GM23248 (cell line): ENCODE measurements at places on chromosomes 4 and X. TPM values are rescaled to one million over a fixed set of nuclear protein-coding genes. Genes with fewer than 3 reads are reported as not detected.
A peak's percentile ranks its signal among the peaks of the same experiment; 100 is the strongest.

Gene RNF175
- total RNA-seq: not detected in 2 replicates

DNA sequence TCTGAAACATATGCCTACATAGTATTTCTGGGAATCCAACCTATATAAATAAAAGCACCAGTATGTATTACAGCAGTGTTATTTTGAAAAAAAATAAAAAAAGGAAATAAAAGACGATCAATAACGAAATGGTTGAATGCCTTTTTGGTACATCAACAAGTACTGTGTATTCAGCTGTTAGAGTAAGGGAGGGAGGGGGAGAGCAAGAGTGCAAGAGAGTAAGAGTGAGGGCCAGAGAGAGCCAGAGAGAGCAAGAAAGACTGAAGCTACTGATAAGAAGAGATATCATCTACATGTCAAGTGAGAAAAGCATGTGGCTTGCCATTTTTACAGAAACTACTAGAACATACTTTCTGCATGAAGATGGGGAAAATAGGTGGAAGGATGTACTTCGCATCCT lies 1.8 kb downstream of the SPIN4 start:
- no peaks in the 10 kb centered on the region for H3K4me1 ChIP-seq
- H3K27me3 ChIP-seq: no peaks in the 10 kb centered on the region
- H3K27ac ChIP-seq: no peak overlapping the region
- peak overlapping the region; percentile 83 for H3K4me3 ChIP-seq

- no peak overlapping the region for H3K27ac ChIP-seq
- H3K4me1 ChIP-seq: no peaks in the 10 kb centered on the region
- no peaks in the 10 kb centered on the region for H3K36me3 ChIP-seq
- no peak for DNase-seq
Observed at GRCh38 chr4:121338518-121338917, 42.3 kb downstream of the QRFPR start.

Gene GATB
- 18.0 and 18.3 TPM in 2 replicates for total RNA-seq

- H3K4me1 ChIP-seq: peaks cover 16% of the 10 kb centered on the region; the same call in 1 of the 2 replicates
- no peak for DNase-seq
- no peaks in the 10 kb centered on the region for H3K27me3 ChIP-seq
- H3K27ac ChIP-seq: no peak overlapping the region
Observed at GRCh38 chr4:148061141-148061481, 329.2 kb downstream of the ARHGAP10 start.

DNA sequence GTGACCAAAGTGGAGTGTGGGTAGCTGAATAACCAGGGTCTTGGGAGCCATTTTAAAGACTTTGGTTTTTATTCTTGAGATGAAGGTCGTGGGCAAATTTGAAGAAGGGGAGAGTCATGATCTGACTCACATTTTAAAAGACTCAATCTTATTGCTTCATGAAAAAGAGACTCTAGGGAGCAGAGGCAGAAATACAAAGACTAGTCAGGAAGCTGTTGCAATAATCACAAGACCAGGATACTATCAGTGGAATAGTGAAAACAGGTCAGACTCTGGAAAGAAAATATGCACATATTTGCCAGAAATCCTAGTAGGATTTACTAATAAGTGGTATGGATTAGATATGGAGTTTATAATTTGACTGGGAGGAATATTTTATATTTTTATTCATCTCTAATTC lies 448.4 kb downstream of the RAPGEF2 start:
- H3K36me3 ChIP-seq: no peaks in the 10 kb centered on the region
- no peaks in the 10 kb centered on the region; the same call in 1 of the 2 replicates for H3K27me3 ChIP-seq

DNA sequence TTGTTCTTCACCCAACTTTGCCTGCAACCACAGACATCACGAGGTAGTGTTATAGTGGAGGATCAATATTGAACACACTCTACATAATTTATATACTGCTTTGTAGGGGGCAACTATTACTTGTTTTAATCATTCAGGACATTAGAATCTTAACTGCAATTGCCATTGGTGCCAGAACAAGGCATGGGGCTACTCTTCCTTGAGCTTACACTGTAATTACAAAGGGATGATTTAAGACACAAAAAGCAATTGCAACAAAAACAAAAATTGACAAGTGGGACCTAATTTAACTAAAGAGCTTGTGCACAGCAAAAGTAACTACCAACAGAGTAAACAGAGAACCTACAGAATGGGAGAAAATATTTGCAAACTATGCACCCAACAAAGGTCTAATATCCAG lies 24.0 kb upstream of the DDX53 start:
- H3K27ac ChIP-seq: no peak overlapping the region
- H3K4me3 ChIP-seq: no peak overlapping the region
- no peaks in the 10 kb centered on the region for H3K36me3 ChIP-seq

DNA sequence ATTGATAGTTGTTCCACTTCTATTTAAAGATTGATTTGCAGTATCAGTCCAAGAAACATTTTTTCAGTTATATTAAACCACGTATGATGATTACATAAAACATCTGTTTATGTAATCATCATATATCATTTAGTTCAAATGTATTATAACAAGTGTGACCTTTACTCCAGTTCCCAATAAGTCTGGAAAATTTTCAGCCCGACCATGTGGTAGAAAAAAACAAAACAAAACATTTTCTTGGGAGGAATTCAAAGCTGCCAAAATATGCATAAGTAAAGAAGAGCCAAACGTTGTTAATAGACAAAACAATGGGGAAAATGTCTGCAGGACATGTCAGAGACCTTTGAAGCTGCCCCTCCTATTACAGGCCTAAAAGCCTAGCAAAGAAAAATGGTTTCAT lies 709.1 kb downstream of the FAT4 start:
- H3K4me3 ChIP-seq: no peak overlapping the region
- H3K36me3 ChIP-seq: no peaks in the 10 kb centered on the region
- no peaks in the 10 kb centered on the region for H3K27me3 ChIP-seq
- DNase-seq: peak; percentile 2
- H3K4me1 ChIP-seq: no peaks in the 10 kb centered on the region
- H3K27ac ChIP-seq: no peak overlapping the region

GRCh38 chrX:3674881-3675280 lies 38.6 kb downstream of the PRKX start:
- no peaks in the 10 kb centered on the region for H3K4me1 ChIP-seq
- H3K36me3 ChIP-seq: no peaks in the 10 kb centered on the region
- no peak overlapping the region for H3K27ac ChIP-seq
- no peaks in the 10 kb centered on the region for H3K27me3 ChIP-seq
- no peak overlapping the region for H3K4me3 ChIP-seq

GRCh38 chr4:86935853-86936733 lies 1.3 kb downstream of the AFF1 start:
- peaks cover 42% of the 10 kb centered on the region for H3K4me1 ChIP-seq
- H3K4me3 ChIP-seq: peak overlapping the region; percentile 88
- no peaks in the 10 kb centered on the region for H3K36me3 ChIP-seq

Gene IL3RA
- not detected in 2 replicates for total RNA-seq

DNA sequence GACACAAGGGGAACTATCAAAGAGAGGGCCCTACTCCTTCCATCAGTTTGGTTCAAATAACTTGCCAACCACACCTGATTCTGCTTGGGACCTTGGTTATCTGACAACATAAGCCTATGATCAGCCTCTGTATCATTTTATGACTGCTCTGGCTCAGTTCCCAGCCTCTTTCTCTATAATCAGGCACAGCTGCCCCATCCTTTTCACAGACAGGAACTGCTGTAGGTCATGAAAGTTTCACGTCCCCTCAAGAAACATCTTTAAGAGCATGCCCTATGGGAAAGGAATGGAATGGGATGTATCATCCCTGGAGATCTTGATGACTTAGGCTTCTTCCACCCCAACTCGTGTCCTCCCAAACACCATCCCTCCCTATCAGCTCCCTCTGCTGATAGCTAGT lies 243.4 kb downstream of the AR start:
- H3K36me3 ChIP-seq: no peaks in the 10 kb centered on the region
- H3K4me1 ChIP-seq: no peaks in the 10 kb centered on the region
- peak; percentile 63 for DNase-seq

Gene TRIM61
- not detected in 2 replicates for total RNA-seq

GRCh38 chr4:54844911-54845310 lies 187.2 kb downstream of the KIT start:
- no peaks in the 10 kb centered on the region for H3K36me3 ChIP-seq
- peaks cover 6% of the 10 kb centered on the region for H3K27me3 ChIP-seq
- H3K4me3 ChIP-seq: no peak overlapping the region
- H3K27ac ChIP-seq: no peak overlapping the region

GRCh38 chrX:26747877-26748276 lies 531.9 kb downstream of the MAGEB5 start:
- H3K27me3 ChIP-seq: no peaks in the 10 kb centered on the region
- H3K4me3 ChIP-seq: no peak overlapping the region
- no peaks in the 10 kb centered on the region for H3K4me1 ChIP-seq
- no peaks in the 10 kb centered on the region for H3K36me3 ChIP-seq
